ENCODE measurements at places on chromosomes 11 and 22.

GRCh38 chr11:128516886-128517285 is 70.5 kb downstream of the ETS1 start:
- DNase-seq: no peak

DNA sequence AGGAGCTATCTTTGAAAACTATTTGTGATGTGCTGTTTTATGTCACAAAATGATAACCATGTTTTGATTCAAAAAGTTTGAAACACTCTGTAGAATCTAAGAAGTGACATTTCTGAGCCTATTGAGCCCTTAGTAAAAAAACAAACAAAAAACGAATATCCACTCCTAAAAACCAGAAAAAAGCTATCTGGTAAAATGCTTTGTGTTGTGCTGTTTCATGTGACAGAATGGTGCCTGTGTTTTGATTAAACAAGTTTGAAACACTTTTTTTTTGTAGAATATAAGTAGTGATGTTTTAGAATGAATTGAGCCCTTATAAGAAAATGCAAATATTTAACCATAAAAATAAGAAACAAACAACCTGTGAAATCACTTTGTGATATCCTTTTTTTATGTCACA is 105.2 kb upstream of the VPREB1 start:
- no peak for DNase-seq

DNA sequence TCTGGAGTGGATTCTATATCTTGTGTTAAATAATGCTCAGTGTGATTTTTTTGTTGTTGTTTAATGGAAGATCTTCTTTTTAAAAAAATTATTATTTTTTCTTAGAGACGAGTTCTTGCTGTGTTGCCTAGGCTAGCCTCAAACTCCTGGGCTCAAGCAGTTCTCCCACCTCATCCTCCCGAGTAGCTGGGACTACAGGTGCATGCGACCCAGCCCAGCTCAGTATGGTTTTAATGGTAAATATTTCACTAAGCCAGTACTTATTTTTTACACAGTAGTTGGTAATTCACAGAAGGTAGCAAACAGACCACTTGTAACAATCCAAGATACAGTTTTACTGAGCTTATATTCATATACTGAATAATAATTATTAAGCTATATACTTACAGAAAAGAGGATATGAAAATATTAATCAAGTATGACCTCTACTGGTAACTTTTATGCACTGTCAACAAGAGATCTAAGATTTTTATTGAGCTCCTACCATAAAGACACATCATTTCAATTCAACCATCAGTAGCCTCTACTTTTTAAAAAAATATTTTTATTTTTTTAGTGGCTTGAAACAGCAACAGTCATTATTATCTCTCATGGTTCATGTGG is 6.1 kb upstream of the CD59 start:
- DNase-seq: peak; percentile 55

- no peak for DNase-seq
Observed at GRCh38 chr11:104154296-104154695, 9.7 kb downstream of the PDGFD start.

GRCh38 chr22:43996170-43996980 is 27.7 kb upstream of the PARVB start:
- DNase-seq: peak; percentile 82

DNA sequence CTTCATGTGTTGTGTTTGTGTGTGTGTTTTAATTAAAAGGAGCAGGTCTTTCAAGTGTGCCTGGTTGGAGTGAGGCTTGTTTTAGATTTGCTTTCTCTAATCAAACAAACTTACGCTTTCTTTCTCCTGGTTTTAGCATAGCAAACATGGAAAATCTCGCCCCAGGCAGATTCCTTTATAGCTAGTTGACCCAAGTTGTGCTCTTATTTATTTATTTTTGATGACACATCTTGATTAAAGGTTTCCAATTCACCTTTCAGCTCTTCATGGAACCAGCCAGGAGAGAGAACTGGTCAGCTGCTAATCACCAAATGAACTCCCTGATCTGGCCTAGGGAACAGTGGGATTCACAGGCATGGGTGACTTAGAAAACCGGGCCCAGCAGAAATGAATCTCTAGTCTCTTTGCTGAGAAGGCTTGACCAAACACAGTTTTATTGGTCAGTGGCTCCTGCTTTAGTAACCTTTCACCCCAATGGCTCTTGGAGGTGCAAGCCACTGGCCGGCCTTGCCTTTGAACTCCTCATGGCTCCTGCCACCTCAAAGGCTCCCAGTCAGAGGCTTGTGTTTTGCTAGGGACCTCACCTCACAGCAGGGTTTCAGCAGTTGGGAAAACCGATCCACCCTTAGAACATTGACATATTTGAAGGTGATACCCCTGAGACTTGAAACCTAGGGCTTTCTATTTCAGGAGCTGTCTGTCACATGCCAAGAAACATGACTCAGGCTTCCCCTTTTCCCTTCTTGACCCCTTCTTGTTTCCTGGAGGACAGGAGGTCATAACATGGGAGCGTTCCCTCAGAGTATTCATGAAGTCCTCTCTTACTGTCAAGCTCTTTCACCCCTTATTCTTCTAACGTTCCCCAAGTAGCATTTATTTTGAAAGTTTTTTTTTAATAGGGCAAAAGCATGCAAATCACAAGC is 48.8 kb downstream of the EXT2 start:
- no peak for DNase-seq

- no peak for DNase-seq
Observed at GRCh38 chr11:134236834-134237556, 12.5 kb downstream of the VPS26B start.

DNA sequence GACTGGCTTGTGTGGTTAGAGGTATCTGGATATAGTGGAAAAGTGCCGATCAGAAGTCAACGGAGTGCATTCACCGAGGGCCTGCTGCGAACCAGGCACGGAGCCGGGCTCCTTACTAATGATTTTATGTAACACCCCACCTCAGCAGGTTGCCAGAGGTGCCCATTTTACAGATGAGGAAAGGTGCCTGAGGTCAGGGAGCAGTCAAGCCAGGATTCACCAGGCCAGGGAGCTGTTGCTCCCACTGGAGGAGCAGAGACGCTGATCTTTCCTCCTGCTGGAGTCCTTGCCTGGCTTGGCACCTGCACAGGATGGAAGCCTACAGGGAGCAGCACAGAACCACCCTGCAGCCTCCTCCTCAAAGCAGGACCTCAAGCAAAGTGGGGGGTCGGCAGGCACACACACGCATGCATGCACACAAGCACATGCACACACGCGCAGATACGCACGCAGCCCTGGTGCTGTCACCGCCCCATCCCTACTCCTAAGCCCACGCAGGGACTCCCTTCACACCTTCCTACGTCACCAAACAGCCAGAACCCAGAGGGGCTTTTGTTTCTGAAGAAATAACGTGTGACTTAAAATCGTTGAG is 16.2 kb downstream of the RSPH14 start:
- no peak for DNase-seq

DNA sequence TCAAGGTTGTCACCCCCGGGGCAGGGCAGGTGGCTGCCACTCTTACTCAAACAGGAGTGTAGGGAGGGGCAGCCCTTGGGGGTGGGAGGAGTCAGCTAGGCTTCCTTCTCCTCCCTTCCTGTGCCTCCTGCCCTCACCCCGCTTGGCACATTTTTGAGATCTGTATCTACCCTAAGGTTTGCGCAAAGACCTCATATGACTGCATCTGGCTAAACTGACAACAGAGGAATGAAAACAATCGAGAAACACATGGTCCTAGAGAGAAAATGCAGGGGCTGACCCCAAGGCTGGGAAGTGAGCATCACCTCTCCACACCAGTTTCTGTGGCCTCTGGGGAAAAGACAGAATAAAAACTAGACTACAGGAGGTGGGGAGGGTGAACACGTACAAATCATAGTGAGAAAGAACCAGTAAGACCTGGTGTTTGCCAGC is 28.1 kb downstream of the IGSF9B start:
- DNase-seq: peak; percentile 33

DNA sequence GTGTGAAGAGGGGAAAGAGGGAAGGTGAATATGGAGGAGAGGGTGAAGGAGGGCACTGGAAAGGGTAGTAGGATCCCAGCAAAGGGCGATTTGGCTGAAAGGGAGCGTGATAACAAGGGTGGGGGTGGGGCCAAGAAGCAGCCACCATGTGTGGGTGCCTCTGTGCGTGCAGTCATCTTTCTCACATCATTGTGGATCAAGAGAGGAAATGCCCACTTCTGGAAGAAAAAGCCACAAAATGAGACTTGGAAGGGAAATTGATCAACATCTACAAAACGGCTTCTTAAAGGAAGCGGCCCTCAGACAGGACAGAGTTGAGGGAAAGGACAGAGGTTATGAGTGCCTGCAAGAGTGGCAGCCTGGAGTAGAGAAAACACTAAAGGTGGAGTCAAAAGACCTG is 1.2 kb upstream of the CXCR5 start:
- no peak for DNase-seq

DNA sequence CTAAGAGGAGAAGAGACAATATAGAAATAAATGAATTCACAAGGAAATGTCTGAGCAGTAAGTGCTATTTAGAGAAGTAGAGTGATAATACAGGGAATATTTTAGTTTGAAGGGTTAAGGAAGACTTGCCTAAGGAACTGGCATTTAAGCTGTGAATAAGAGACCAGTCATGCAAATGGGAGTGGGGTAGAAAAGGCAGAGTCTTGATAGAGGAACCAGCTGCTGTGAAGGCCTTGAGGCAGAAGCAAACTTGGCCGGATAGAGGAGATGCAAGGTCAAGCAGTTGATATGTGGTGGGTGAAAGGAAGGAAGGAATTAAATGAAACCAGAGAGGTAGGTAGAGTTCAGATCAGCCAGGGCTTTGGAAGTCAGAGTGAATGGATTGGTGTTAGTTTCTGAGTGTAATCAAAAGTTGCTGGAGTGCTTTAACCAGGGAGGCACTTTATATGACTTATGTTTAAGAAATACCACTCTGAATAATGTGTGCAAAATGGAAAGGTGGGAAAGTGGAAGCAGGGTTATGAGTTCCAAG is 198.4 kb upstream of the SESN3 start:
- no peak for DNase-seq

All from CD4-positive, alpha-beta T cell treated with Interleukin-4 for 1 hour (primary cell).